Stimulated activated CD8-positive, alpha-beta memory T cell treated with anti-CD3 and anti-CD28 coated beads, Interleukin-12 subunit alpha, Interleukin-12 subunit beta, amount 100 ng/mL, for 4 hours (primary cell): ENCODE measurements at places on chromosomes 3 and 15.

- DNase-seq: no peak
Measured at GRCh38 chr3:127407026-127407939, 119.4 kb upstream of the PRR20G start.

DNA sequence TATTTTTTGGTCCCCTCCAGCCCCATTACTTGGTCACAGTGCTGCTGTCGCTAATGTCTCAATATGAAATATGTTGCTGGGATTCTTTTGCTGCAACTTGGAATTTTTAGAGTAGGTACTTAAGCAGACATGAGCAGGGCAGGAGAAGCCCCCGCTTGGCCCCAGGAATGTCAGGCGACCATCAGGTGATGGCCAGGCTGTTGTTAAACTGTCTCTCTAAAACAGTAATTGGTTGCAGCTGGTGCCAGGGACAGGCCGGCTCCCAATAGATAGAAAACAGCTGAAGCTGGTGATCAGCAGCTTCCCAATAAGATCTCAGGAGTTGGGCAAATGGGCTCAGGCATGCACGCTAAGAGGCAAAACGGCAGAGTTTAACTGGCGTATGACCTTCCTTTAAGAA lies 329.9 kb upstream of the TBL1XR1 start:
- DNase-seq: no peak

- no peak for DNase-seq
Measured at GRCh38 chr15:42154212-42154941, 2.1 kb downstream of the PLA2G4F start.

DNA sequence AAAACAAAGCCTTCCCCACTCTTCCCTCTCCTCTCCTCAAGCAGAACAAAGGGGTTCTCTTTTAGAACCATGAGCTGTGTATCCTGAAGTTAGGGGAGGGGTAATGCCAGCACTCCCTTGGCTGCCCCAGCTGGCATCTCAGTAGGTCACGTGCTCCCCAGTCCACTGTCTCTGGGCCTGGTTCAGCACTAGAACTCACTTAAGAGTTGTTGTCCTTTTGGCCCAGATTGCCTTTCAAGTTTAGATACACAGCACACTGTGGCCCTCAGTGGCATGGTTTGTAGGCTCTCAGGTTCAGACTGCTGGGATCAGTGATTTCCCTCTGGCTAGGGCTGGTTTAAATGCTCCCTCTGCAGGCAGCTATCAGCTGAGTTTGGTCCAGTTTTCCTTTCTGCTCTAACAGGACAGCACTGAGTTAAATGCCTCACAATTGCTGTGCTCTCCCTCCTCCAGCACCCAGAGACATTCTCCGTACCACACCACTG lies 188.4 kb upstream of the ST8SIA2 start:
- no peak for DNase-seq

DNA sequence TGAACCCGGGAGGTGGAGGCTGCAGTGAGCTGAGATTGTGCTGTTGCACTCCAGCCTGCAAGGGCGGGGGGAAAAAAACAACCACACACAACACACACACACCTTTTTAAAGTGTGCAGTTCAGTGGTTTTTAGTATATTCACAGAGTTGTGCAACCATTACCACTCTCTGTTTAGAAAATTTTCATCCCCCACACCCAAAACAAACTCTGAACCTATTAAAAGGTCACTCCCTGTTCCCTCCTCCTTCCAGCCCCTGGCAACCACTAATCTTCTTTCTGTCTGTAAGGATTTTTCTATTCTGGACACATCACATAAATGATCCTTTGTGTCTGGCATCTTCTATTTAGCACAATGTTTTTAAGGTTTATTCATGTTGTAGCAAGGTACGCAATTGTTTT lies 159.1 kb downstream of the ATG7 start:
- no peak for DNase-seq

- no peak for DNase-seq
Measured at GRCh38 chr3:45560281-45560971, 34.1 kb upstream of the LIMD1 start.

- no peak for DNase-seq
Measured at GRCh38 chr15:99070208-99070607, 34.7 kb upstream of the SYNM start.

GRCh38 chr3:58158442-58159153 lies 52.2 kb downstream of the DNASE1L3 start:
- no peak for DNase-seq

GRCh38 chr3:12854565-12854964 lies 13.2 kb upstream of the RPL32 start:
- no peak for DNase-seq

- no peak for DNase-seq
Measured at GRCh38 chr15:101307048-101307896, 12.2 kb upstream of the SNRPA1 start.

GRCh38 chr3:126402666-126403302 lies 8.1 kb downstream of the CFAP100 start:
- no peak for DNase-seq

DNA sequence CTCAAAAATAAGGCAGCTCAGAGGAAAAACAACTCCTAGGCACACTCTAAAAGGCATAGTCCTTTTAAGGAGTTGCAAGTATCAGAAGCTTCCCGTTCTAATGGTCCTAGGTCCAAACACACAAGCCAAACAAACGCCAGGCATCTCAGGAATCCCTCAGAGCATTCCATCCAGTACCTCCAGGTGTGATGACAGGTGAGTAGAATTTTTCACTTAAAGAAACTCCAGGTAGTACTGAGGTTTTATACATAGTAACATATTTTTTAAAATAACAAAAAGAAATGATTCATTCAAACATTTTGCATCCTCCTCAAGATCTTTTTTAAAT lies 1092.3 kb downstream of the TUSC7 start:
- DNase-seq: no peak

- DNase-seq: no peak
Measured at GRCh38 chr3:164897342-164897741, 181.0 kb downstream of the SI start.
